Hypothalamus (tissue), 51 donors: ENCODE measurements at places on chromosomes 12 and 14.

DNA sequence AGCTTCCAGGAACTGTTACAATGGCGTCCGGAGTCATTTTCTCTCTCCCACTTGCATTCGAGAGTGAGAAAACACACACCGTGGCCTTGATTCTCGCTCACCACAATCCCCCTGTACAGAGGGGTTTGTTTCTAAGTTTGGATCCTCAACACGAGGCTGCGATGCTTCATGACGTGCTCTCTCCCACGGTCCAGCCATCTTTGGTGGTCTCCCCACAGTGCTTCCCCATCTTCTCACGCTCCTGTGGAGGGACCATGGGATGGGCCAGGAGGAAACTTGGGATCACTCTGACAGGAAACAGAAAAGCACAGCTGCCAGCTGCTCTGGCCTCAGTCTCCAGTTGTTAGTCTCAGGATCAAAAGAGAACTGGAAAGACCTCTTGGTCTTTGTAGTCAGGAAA, 28.1 kb downstream of the OR10P1 start:
- no peak for DNase-seq

DNA sequence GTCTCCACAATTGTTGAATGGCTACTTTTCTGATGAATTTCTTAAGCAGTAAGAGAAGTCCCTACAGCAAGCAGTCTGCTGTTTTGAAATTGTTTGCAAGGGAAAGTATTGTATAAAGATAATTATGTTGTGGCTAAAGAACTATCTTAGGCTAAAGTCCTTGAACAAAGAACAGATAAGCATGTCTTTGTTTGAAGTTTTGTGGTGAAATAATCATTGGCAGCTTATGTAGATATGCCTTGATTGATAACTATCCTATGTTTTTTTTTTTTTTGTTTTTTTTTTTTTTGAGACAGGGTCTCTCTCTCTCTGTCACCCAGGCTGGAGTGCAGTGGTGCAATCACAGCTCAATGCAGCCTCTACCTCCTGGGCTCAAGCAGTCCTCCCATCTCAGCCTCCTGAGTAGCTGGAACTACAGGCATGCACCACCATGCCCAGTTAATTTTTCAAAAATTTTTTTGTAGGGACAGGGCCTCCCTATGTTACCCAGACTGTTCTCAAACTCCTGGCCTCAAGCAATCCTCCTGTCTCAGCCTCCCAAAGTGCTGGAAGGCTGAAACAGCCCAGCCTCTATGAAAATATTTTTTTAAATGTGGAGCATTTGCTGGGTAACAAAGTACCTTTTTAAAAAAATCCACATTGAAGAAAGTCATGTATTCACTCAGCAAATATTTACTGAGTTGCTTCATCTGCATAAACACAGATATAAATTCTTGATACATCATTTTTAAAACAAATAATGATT, 80.8 kb downstream of the LLPH start:
- DNase-seq, result no peak

DNA sequence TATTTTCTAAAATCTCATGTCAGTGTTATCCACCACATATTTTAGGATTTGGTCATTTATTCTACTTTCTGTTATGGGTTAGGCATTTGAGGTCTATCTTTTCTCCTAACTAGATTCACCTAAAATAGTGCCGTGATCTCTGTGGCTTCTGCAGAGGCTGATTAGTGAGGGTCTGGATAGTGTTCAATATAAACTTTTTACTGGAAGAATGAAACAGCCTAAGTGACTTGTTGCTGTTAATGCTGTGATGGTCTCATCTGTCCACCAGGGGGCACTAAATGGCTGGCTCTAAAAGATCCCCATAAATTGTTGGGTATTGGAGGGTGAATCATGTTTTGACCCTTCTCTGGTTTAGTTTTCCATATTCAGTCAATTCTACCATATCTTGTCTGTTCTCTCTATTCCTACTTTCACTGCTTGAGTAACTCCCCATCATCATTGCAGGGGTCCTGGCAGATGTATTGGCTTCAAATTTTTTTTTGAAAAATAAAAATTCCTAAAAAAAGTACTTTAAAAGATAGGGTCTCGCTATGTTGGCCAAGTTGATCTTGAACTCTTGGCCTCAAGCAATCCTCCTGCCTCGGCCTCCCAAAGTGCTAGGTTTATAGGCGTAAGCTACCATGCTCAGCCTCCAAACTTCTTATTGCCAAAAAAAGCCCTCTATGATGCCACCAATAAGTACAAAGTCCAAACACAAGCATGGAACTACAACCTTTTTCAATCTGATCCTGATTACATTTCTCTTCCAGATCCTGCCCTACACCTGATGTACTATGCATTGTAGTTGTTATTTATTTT, 6.9 kb downstream of the PABPN1 start:
- peak; percentile 58 for DNase-seq

- no peak for DNase-seq
Observed at GRCh38 chr12:100371146-100371545, 14.3 kb downstream of the SLC17A8 start.

DNA sequence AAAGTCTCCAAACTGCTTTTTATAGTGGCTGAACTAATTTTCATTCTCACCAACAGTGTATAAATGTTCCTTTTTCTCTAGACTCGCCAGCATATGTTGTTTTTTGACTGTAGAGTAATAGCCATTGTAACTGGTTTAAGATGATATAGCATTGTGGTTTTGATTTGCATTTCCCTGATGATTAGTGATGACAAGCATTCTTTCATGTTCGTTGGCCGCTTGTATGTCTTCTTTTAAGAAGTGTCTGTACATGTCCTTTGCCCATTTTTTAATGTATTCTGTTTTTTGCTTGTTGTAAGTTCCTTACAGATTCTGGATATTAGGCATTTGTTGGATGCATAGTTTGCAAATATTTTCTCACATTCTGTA, 404.9 kb downstream of the FLRT2 start:
- DNase-seq, result no peak

GRCh38 chr14:96843137-96843536, 46.0 kb downstream of the VRK1 start:
- no peak for DNase-seq

GRCh38 chr14:24911324-24912109, 138.4 kb downstream of the STXBP6 start:
- DNase-seq, result no peak

- no peak for DNase-seq
Observed at GRCh38 chr12:119964929-119965328, 24.1 kb upstream of the BICDL1 start.

GRCh38 chr12:14701809-14702568, 5.6 kb upstream of the GUCY2C start:
- DNase-seq, result no peak

GRCh38 chr12:104250366-104251125, 35.0 kb downstream of the TXNRD1 start:
- DNase-seq, result no peak

DNA sequence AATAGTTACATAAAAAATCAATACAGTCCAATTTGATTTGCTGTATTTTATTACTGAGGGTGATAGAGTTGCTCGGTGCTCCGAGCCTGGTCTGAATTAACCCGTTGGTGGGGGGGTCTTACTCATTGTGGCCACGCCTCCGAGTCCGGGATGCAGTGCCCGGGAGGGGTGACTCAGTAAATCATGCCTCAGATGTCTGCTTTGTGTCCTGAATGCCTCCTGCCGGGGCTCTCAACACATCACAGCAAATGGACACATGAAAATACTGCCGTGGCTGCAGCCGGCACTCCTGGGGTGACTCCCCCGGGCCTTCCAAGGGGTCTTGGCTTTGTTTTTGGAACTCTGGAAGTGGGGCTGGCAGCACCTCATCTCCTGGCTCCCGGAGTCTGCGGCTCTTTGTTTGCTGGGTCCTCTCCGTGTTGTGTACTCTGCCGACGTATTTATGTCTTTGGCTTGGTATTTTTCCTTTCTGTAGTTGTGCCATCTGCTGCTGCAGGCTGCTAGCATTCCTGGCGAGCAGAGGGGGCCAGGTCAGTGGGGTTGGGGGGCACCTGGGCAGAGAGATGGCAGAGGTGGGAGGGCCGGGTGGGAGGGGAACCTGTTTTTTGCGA, 129.0 kb downstream of the AACS start:
- DNase-seq, result no peak

DNA sequence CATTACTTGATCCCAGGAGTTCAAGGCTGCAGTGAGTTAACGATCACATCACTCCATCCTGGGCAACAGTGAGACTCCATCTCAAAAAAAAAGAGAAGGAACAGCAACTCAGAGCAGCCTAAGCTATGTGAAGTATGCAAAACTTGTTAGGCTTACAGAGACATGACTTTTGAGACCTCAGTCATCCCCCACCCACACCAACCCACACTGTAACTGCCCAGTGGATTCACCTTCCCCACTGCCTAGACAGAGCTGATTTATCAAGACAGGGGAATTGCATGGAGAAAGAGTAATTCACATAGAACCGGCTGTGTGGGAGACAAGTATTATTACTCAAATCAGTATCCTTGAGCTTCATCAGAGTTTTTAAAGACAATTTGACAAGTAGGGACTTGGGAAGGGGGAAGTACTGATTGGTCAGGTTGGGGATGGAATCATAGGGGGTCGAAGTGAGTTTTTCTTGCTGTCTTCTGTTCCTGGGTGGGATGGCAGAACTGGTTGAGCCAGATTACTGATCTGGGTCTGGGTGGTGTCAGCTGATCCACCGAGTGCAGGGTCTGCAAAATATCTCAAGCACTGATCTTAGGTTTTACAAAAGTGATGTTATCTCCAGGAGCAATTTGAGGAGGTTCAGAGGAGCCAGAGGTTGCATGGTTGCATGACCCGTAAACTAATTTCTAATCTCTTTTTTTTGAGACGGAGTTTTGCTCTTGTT, 6.2 kb upstream of the WDR89 start:
- DNase-seq, result no peak

- no peak for DNase-seq
Observed at GRCh38 chr12:48029491-48030172, 25.4 kb upstream of the COL2A1 start.

GRCh38 chr12:82055391-82055790, 296.2 kb upstream of the PPFIA2 start:
- no peak for DNase-seq

- no peak for DNase-seq
Observed at GRCh38 chr12:124737040-124737419, 126.6 kb downstream of the SCARB1 start.

DNA sequence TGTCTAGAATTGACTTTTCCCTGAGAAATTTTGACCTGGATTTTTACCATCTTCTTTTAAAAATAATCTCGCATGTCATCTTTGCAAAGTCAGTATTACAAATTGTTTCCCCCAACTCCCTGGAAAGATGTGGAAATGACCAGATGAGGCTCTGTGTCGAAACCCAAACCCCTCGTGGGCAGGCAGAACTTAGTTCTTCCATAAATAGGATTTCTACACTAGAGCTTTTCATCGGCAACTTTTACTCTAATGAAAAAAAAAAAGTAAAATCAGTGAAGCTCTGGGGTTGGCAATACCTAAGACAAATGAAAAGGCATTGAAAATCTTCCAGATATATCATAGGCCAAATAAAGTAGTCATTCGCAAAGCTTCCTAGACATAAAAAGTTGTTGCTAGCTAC, 17.0 kb downstream of the SSPN start:
- DNase-seq, result no peak

DNA sequence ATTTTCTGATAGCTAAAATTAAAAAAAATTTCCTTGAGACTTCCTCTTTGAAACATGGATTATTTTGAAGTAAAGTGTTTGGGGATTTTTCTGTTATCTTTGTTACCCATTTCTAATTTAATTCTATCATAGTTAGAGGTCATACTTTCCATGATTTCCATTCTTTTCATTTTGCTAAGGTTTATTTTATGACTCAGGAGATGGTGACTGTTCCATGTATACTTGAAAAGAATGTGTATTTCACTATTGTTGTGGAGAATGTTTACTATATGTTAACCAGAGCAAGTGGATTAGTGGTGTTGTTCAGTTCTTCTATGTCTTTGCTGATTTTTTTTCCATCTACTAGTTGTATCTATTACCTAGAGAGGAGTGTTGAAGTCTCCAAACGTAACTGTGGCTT, 250.5 kb upstream of the PELI2 start:
- no peak for DNase-seq

DNA sequence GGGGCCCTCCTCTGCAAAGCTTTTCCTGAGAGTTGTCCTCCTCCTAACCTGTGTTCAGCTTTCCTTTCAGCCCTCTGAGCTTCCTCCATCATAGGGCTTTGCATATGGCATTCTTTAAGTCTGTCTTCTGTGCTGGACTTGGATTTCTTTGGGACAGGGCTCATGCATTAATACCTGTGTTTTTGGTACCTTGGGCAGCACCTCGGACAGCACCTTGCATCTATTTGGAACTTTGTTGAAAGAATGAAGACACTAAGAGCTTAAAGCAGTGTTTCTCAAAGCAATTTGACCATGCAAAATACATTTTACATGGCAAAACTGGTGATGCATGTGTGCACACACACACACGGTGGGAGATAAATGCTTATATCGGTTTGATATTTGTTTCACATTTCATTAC, 115.0 kb upstream of the SRRM4 start:
- DNase-seq, result no peak

DNA sequence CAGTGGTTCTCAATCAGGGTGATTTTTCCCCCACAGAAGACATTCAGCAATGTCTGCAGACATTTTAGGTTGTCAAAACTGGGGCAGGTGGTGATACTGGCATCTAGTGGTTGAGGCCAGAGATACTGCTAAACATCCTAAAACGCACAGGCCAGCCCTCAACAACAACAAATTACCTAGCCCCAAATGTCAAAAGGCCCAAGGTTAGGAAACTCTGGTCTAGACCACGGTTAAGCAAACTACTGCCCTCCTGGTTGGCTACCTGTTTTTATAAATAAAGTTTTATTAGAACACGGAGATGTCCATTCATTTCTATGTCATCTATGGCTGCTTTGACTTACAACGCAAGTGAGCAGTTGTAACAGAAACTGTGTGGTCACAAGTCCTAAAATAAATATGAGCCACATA, 186.7 kb downstream of the EFCAB11 start:
- no peak for DNase-seq

GRCh38 chr14:69928111-69928523, 48.9 kb downstream of the SMOC1 start:
- no peak for DNase-seq

DNA sequence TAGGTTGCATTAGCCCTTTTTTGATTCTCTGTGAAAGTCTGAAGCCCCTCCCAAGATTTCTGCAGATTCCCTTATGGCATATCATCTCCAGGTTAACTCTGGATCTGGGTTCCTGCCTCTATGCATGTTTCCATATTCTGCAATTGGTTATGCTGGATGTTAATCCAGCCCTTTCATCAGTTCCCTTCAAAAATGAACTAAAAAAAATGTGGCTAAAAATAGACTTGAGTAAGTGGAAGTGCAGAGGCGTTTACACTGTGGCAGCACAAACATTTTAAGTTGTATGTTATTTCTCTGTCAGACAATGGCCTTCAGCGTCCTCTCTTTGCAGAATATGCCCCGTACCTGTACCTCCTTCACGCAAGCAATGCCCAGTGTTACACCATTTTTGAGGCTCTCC, 11.4 kb downstream of the MGST1 start:
- DNase-seq, result no peak

DNA sequence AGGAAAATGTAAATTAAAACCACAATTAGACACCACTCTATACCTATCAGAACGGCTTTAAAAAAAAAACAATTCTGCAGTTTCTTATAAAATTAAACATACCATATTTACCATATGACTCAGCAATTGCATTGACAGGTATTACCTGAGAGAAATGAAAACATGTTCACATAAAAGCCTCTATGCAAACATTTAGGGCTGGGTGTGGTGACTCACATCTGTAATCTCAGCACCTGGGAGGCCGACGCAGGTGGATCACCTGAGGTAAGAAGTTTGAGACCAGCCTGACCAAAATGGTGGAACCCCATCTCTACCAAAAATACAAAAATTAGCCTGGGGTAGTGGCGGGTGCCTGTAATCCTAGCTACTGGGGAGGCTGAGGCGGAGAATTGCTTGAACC, 41.1 kb downstream of the SPTB start:
- no peak for DNase-seq

- DNase-seq, result no peak
Observed at GRCh38 chr14:64637735-64638473, 66.3 kb upstream of the PLEKHG3 start.
